ENCODE measurements at places on chromosomes 3 and 15.
A peak's percentile ranks its signal among the peaks of the same experiment; 100 is the strongest.

DNA sequence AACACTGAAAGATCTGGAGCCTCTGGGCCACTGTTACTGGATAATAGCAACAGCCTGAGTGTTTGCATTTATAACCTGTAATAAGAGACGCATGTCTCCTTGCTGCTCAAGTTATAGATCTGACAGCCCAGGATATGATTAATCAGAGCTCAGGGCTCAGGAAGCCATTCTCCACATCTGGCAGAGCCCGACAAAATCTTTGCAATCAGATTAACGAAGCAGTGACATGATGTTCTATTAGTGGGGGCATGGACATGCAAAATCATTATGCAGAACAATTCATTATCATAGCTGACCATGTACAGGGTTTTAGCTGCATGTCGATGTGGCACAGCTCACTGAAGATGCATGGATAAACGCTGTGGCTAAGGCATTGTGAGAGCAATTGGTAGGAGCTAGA is 730.3 kb downstream of the ZNF385D start:
- no peak for DNase-seq

GRCh38 chr3:134407239-134407625 is 33.0 kb upstream of the AMOTL2 start:
- peak; percentile 50 for DNase-seq

GRCh38 chr3:143628971-143629370 is 219.3 kb downstream of the SLC9A9 start:
- DNase-seq = no peak

- DNase-seq = peak; percentile 83
Observed at GRCh38 chr15:36358094-36358493, 221.3 kb upstream of the CDIN1 start.

GRCh38 chr3:117657278-117657677 is 947.7 kb downstream of the TUSC7 start:
- no peak for DNase-seq

- no peak for DNase-seq
Observed at GRCh38 chr3:46858456-46858855, 4.8 kb downstream of the MYL3 start.

DNA sequence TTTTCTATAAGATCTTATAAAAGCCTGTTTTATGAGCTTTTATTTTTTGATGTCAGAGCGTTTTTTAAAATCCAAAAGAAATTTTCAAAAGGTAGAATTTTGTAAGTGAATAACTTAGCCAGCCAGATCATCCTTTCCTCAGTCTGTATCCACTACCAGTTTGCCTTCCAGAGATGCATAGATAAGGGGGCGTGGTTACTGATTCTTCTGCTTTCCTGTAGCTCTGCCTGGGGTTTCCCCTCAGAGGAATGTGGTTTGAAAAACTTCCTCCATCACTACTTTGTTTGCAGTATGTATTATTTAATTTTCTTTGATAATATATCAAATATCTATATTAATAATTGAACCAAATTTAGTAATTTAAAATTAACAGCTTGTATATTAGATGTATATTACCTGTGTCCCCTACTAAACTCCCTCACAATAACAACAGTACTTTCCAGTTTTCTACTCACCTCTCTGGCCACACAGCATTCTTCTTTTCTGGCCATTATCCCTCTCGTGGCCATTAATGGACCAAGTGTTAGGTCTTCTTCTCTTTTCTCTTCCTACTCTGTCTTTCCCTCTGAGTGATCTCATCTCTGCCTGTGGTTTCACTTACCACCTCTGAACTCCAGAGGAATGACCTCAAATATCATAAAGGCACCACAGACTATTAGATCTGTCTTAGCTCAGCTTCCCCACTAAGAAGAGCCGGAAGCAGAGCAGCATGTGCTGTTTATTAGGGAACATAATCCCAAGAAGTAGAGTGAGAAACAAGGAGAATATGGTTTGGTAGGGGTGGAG is 239.7 kb downstream of the UBE2E2 start:
- DNase-seq = peak; percentile 65

DNA sequence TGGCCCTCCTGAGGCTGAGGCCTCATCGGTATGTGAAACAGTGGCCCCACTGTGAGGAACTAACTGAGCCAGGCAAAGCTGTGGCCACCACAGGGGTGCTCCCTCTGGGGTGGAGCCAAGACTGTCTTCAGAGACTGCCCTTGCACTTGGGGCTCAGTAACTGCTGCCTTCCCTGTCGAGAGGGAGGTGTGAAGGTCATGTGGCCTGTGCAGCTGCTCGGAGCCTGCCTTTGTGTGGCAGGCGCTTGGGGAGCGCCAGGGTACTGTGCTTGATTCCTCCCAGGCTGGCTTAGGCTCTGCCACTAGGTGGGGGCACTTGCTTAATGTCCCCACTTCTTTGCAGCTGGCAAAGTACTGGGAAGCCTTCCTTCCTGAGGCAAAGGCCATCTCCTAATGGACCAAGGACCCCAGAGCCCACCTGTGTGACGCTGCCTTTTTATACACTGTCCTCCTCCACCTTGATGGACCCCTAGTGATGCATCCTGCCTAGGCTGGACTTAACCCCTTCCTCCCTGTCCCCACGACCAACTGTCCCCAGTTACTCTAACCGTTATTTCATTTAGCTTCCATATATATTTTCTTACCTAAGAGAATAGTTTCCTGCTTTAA is 14.2 kb upstream of the SNX22 start:
- DNase-seq = no peak

DNA sequence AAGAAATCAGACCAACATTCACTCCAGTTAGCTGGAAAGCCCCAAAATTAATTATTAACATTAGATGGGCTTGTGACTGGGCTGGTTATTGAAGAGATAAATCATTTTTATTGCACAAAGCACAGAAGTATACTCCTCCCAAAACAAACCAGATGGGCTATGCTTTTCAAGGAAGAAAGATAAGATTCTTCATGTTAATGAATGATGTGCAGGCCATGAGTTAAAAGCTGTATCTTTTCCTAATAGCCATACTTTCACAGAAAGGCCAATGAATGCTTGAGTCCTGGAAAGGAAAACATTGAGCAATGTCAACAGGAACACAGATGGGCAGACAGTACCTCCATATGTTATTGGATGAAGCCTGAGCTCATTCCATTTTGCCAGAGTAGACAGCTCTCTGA is 55.4 kb downstream of the OCA2 start:
- no peak for DNase-seq

DNA sequence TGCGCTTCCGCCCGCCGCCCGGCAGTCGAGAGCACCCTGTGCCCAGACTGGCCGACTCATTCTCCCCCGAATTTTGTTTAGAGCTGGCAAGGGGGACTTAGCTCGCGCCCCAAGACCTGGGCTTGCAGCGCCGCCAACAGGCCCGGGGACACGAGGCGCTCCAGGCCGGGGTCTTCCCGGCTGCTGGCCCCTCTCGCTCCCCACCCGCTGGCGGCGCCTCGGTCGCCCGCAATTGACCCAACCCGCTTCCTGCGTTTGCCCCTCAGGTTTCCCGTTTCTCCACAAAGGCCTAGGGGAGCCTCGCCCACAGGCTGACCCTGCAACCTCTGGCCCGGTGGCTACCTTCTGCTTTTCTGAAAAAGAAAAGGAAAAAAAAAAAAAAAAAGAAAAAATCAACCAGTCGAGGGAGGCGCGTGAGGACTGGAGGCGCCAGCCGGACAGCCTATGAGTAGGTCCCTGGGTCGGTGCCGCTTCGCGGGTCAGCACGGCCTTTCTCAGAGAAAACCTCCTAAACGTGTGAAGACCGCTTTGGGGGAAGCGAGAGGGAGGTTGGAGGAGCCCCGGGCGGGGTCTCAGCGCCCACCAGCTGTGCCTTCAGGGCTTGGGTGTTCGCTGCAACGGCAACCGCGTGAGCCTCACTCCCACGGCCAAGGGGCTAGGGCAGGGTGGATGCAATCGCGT is 7.2 kb downstream of the FOXL2 start:
- no peak for DNase-seq

DNA sequence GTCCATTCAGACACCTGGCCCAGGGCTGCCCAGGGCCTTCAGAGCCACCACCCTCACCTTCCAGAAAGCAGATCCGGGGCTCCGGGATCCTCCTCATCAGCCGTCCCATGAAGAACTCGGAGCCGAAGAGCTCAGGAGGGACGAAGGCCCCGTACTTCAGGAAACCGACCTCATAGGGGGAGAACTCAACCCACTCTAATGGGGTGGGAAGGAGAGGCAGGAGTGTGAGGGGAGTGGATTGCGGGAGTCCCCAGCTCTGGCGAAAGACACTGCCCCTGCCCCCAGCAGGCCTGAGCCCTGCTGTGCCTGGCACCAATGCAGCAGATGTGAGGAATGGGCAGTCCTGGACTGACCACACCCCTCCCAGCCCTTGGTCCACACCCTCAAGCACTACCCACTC is 22.6 kb downstream of the PLA2G4D start:
- DNase-seq = no peak

DNA sequence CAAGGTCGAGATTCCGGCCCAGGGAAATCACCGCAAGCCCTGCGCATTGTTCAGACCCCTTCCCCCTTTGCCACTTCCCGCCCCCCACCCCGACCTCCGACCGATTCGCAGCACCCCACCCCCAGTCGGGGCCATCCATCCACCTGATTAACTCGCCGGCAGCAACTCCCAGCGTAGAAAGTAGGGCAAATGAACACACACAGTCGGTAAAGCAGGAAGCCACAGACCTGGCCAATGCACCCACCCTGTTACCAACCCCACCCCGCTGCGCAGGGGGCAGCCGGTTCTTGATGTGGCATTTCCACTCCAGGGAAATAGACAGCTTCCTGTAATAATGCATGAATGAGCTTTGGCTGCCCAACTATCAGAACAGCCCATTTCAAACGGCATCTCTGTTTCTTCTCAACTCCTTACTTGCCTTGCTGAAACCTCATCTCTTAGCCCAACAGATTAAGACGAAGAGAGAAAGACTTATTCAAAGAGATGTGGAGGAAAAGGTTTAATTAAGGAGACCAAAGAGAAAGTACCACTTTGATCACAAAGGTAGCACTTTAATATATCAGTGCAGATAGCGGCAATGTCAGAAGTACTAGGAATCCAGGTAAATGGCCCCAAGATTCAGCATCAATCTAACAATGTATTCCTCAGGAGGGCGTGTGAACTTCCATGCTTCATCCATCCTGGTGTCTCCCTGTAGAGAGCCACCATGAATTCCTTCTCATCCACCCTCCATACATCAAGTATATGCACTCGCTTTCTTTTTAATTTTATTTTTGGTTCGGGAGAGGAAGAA is 1.9 kb downstream of the TNIK start:
- no peak for DNase-seq

DNA sequence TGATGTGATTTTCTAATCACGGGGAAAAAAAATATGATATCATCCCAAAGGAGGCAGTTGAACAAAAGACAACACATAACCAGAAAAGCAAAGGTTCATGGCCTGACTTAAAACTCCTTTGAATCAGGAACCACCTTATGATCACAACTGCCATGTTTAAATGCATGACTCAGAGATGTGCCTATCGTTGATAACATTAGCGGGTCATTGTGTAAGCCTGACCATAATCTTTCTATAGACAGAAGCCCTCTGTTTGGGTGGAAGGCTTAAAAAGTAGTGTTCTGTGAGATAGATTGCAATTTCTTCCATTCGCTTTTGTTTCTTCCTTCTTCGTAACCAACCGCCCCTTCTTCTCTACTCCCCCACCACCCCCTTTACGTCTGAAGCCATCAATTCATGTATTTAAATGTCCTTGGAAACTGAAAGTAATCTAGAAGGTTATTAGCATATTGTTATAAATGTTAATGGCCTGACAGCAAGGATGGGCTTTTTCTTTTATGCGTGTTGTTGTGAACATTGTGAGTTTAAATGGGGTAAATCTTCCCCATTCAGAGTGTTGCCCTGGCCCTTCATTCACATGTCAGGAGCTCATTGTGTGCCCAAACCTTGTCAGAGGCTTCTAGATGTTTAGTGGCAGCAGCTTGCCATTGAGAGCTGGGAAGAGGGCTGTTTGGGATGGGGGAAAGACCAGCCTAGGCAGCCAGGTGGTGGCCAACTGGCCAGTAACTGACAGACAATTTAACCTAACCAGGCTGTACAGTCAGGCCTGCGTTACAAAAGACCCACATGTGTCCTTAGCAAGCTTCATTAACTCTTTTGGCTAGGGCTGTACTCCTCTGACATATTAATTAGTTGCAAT is 64.5 kb downstream of the EPHA3 start:
- DNase-seq = no peak

DNA sequence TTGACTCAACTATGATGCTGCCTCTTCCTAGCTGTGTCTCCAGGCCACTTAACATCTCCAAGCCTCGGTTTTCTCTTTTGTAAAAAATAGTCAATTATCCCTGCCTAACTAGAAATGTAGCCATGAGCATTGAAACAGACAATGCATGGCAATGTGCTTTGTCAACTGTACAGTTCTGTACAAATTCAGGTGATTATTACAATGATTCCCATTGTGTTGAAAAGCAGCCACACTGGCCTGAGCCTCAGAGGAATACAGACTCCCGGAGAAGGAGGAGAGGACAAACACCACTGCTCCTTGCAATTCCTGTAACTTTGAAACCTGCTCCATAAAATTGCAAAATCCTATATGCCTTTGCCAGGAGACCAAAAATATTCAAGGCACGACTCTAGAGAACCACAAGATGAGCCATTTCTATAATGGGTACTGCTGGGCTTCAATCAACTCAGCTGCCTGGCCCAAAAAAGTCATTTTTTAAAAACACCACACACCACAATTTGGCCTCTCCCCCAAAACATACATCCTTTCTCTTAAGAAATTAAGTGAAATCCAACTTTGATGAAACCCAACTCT is 28.6 kb downstream of the DAPK2 start:
- DNase-seq = peak; percentile 56

DNA sequence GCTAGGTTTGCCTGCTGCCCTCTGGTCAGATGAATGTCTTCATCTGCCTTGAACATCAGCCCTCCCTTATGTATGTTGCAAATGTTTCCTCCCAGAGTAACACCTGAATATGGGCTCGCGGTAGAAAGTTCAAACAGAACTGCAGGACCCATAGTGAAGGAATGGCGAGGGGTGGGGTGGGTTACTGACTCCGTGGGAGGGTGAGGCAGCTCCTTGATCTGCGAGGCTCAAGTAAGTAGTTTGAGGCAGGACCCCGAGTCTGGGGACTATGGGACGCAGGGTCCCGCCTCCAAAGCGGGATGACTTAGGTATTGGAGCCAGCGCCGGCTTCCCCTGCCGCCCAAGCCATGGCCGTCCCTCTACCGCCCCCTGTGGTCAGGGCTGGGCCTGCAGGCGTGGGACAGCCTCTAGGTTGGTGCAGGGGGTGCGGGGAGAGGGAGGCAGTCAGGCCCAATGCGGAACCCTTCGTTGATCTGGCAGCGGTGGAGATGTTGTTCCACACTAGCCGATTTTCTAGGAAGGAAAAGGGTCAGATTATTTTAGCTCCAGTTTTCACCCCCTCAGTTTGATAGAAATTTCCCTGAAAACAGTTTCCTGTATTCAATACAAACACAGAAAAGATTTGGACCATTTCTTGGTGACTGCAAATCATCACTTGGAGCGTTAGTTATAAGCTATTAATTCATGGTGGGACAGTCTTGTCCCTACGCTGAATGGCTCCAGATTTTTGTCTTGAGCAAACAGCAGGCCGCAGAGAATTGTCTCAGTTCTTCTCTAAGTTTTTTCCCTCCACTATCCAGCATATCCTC is 72.3 kb downstream of the CORO2B start:
- no peak for DNase-seq

- peak; percentile 58 for DNase-seq
Observed at GRCh38 chr15:28975766-28976179, 90.0 kb downstream of the APBA2 start.

Measured in fibroblast of skin of scalp (primary cell).